ENCODE measurements at places on chromosomes 12 and 14. TPM values are rescaled to one million over a fixed set of nuclear protein-coding genes. Genes with fewer than 3 reads are reported as not detected.

DNA sequence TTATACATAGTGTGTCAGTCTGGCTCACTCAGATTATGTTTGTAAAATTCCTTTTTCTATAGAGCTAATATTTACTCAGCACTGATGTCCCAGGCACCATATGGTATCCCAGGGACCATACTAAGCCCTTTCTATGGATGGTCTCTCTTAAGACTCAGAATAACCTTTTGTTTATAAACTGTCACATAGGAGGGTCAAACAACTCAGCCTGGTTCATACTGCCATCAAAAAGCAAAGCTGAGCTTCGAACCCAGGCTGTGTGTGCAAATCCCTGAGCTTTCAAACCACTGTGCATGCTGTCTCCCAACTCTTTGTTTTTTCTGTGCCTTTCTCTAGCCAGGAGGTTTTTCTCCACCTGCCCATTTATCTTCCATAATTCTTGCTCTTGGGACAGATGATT, 135.6 kb upstream of the ARHGAP5 start:
- no peak for DNase-seq
- H3K27me3 ChIP-seq: no peaks in the 10 kb centered on the region
- H3K4me3 ChIP-seq: no peak overlapping the region
- peaks cover 8% of the 10 kb centered on the region for H3K4me1 ChIP-seq

DNA sequence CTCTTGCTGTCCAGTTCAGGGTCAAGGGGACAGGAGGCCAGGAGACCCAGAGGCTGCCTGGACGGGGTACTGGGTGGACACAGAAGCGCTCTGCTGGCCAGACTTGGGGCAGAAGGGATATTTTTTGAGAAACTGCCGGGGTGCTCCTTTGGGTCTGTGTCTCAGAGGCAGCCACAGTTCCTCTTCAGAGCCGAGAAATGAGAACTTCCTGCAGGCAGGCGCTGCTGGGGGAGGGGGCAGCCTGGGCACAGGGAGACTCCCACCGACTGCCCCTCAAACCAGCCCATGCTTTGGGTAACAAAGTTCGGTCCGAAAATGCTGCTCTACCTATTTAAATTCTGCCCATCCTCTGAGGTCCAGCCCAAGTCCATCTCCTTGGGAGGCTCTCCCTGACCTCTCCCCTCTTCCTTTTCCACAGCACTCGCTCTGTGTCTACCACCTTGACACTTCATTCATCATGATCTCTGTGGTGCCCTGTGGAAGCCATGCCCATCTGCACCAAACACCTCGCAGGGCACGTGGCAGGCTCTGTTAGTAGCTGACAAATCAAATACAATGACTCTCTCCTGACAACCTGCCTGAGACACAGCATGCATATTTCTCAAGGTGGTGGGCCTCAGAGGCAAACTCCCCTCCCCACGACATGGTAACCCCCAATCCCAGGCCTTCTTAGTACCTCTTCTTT, 16.4 kb downstream of the HDAC7 start:
- H3K27me3 ChIP-seq: no peaks in the 10 kb centered on the region
- H3K36me3 ChIP-seq: no peaks in the 10 kb centered on the region
- peaks cover 85% of the 10 kb centered on the region for H3K4me1 ChIP-seq
- DNase-seq: no peak
- H3K27ac ChIP-seq: peak overlapping the region; percentile 72
- no peak overlapping the region for H3K4me3 ChIP-seq

DNA sequence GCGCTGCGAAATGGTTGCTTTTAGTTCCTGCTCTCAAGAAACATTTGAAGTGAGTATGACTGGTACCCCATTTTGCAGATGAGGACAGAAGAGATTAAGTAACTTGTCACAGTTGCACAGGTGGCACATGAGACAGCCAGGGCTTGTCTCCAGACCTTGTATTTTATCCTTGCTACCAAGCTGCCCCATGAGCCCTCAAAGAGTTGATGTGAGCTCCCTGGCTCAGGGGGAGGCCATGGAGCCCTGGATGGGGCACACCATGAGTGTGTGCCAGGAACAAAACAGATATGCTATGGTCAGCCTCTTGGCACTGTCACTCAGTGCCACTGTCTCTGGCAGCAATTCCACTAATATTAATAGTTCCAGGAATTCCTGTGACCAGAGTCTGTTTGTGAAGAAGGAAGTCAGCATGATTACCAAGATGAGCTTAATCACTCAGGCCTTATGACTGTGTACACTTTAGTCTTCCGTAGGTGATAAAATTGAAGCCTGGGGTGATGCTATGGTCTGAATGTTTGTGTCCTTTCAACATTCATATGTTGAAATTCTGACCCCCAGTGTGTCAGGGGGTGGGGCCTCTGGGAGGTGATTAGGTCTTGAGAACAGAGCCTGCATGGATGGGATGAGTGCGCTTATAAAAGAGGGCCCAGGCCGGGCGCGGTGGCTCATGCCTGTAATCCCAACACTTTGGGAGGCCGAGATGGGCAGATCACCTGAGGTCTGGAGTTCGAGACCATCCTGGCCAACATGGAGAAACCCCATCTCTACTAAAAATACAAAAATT, 806.8 kb downstream of the AACS start:
- H3K27ac ChIP-seq: no peak overlapping the region
- no peak for DNase-seq
- H3K4me1 ChIP-seq: no peaks in the 10 kb centered on the region
- no peaks in the 10 kb centered on the region for H3K27me3 ChIP-seq

DNA sequence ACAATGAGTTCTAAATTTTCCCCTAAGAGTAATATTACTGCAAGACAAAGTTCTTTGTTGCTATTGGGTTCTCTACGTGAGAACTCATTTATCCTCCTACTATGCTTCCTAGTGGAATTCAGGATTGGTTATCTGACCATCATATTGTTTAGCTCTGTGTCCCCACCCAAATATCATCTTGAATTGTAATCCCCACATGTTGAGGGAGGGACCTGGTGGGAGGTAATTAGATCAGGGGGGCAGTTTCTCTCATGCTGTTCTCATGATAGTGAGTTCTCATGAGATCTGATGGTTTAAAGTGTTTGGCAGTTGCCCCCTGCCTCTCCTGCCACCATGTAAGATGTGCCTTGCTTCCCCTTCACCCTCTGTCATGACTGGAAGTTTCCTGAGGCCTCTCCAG, 36.6 kb downstream of the GLIPR1L2 start:
- H3K36me3 ChIP-seq: no peaks in the 10 kb centered on the region
- no peaks in the 10 kb centered on the region for H3K27me3 ChIP-seq
- no peaks in the 10 kb centered on the region for H3K4me1 ChIP-seq
- no peak overlapping the region for H3K27ac ChIP-seq

The NDRG2 gene
- 144 TPM for total RNA-seq

The TMEM30B gene
- total RNA-seq: 141 TPM

DNA sequence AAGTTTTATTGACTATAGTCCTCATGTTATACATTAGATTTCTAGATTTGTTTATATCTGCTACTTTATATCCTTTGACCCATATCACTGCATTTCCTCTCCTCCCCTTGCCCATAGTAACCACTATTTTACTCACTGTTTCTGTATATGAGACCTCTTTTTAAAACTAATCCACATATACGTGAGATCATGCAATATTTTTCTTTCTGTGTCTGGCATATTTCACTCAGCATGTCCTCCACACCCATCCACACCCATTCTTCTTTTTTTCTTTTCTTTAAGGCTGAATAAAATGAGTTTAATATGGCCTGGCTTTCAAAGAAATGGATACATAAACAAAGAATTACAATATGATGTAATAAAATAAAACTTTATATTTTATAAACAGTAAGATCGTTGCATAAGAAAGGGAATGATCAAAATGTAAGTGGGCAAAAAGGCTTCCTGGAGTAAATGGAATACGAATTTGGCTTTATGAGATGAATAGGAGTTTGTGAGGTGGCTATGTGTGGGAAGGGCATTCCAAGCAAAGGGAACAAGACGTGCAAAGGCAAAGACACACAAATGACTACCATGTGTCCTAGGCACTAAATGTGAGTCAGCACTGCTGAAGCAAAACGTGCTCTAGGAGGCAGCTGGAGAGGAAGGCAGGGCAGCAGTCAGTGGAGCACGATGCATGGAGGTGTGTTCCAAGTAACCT, 53.2 kb upstream of the HIF1A start:
- peak overlapping the region; percentile 52 for H3K27ac ChIP-seq
- H3K27me3 ChIP-seq: no peaks in the 10 kb centered on the region
- no peaks in the 10 kb centered on the region for H3K36me3 ChIP-seq
- no peak overlapping the region for H3K4me3 ChIP-seq

- no peak overlapping the region for H3K4me3 ChIP-seq
- no peak for DNase-seq
- H3K36me3 ChIP-seq: no peaks in the 10 kb centered on the region
- no peaks in the 10 kb centered on the region for H3K27me3 ChIP-seq
- no peaks in the 10 kb centered on the region for H3K4me1 ChIP-seq
Observed at GRCh38 chr12:118866346-118866745, 115.0 kb upstream of the SRRM4 start.

DNA sequence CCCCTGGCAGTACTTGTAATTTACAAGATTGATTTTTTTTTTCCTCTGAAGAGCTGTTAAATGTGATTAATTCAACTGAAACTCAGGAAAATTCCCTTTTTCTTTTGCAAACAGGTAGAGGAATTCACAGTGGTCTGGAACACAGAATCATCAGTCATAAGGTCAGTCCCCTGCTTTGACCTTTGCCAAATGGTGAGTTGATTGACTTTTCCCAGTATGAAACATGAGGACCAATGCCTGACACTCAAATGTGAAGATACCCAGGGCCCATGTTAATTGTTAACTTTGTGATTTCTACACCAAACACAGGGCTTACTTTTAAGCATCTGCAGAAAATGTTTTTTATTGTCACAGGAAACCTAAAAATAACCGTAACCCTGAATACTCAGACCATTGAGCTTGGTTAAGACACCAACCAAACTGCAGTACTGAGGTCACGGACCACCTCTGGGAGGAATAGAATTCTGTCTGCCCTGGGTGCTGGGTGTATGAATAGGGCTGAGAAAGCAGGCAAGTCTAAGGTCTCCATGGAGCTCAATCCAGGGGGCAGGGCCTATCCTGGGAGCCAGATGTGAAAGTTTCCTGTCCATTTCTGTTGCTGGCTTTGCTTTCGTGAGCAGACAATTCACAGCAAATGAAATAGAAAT, 192.4 kb downstream of the TMX1 start:
- H3K27ac ChIP-seq: no peak overlapping the region
- H3K4me1 ChIP-seq: no peaks in the 10 kb centered on the region
- no peaks in the 10 kb centered on the region for H3K27me3 ChIP-seq
- H3K36me3 ChIP-seq: no peaks in the 10 kb centered on the region

GRCh38 chr12:115354007-115354890, 670.3 kb upstream of the TBX3 start:
- peak overlapping the region; percentile 56 for H3K27ac ChIP-seq
- H3K4me3 ChIP-seq: peak overlapping the region; percentile 21
- H3K36me3 ChIP-seq: no peaks in the 10 kb centered on the region

- peaks cover 5% of the 10 kb centered on the region for H3K27me3 ChIP-seq
- H3K4me3 ChIP-seq: no peak overlapping the region
- H3K36me3 ChIP-seq: no peaks in the 10 kb centered on the region
Observed at GRCh38 chr14:104319491-104320241, 181.3 kb downstream of the KIF26A start.

The HSPA2 gene
- 61.5 TPM for total RNA-seq

DNA sequence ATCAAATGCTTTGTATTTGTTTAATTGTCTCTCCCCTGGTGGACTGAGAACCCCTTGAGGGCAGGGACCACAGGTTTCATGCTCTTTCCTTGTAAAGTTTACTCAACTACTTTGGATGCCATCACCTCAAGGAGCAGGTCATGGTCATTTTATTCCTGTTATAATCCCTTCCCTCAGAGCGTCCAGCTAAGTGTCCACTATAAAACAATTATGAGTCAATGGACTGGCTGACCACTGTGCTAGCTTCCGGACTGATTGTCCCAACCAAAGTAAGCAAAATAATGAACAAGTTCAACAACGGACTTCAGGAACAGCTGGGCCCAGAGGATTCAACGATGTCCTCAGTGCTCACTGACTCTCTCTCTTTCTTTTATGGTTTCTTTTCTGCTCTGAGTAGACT, 18.2 kb downstream of the AK7 start:
- DNase-seq: no peak
- H3K36me3 ChIP-seq: no peaks in the 10 kb centered on the region
- no peak overlapping the region for H3K27ac ChIP-seq
- H3K4me1 ChIP-seq: no peaks in the 10 kb centered on the region

The KRT4 gene
- not detected for total RNA-seq

The A2ML1 gene
- not detected for total RNA-seq

- H3K4me1 ChIP-seq: no peaks in the 10 kb centered on the region
- H3K4me3 ChIP-seq: no peak overlapping the region
- no peak for DNase-seq
- no peaks in the 10 kb centered on the region for H3K36me3 ChIP-seq
- H3K27ac ChIP-seq: no peak overlapping the region
Observed at GRCh38 chr12:90575995-90576394, 379.0 kb downstream of the CCER1 start.

The FAM177A1 gene
- 155 TPM for total RNA-seq

DNA sequence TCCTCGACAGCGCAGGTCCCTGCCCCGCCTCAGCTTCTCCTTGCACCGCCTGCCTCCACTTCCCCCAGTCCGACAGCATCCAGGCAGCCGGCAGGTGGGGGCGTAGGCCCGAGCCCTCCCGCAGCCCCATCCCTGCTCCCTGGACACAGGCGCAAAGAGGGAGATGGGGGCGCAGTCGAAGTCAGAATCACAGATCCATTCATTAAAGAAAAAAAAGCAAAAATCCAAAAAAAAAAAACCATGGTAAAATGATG, 41.2 kb downstream of the RFLNA start:
- H3K36me3 ChIP-seq: peaks cover 55% of the 10 kb centered on the region
- DNase-seq: no peak
- no peak overlapping the region for H3K27ac ChIP-seq
- no peak overlapping the region for H3K4me3 ChIP-seq
- no peaks in the 10 kb centered on the region for H3K4me1 ChIP-seq

- no peaks in the 10 kb centered on the region for H3K36me3 ChIP-seq
- no peak for DNase-seq
- no peak overlapping the region for H3K4me3 ChIP-seq
- peaks cover 8% of the 10 kb centered on the region for H3K4me1 ChIP-seq
Observed at GRCh38 chr12:96248136-96248931, 54.2 kb downstream of the ELK3 start.

DNA sequence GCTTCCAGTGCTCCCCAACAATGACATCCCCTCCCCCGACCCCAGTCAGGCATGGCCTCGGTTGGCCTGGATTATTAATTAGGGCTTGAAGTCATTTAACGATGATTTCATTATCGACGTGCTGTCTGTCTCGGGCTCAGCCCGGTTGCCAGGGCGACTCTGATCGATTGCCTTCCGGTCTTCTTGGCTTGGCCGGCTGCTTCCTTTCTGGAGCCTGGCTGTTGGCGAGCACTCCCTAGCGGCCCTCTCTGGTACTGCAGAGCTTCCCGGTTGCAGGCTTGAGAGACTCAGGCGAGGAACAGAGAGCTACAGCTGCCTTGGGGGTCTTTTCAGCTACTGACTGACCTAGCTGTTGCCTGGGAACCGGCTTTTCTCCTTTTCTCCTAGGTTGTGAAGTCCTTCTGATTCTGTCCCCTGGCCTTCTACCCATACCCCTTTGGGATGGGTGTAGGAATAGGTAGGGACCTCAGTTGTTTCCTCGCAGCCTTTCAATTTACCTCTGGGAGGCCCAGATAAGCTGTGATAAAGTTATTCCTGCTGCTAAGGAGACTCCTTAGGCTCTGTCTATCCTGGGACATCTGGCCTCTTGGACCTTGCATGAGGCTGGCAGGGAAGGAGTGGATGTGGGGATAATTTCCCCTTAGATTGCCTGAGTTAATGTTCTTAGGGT, 5.5 kb upstream of the CISTR start:
- no peak overlapping the region for H3K27ac ChIP-seq
- peaks cover 95% of the 10 kb centered on the region for H3K27me3 ChIP-seq
- no peak overlapping the region for H3K4me3 ChIP-seq
- peak; percentile 82 for DNase-seq
- no peaks in the 10 kb centered on the region for H3K36me3 ChIP-seq
- H3K4me1 ChIP-seq: peaks cover 9% of the 10 kb centered on the region

GRCh38 chr12:76643438-76643837, 83.9 kb upstream of the OSBPL8 start:
- no peaks in the 10 kb centered on the region for H3K27me3 ChIP-seq
- H3K36me3 ChIP-seq: no peaks in the 10 kb centered on the region
- no peak for DNase-seq
- no peak overlapping the region for H3K4me3 ChIP-seq
- no peak overlapping the region for H3K27ac ChIP-seq
- H3K4me1 ChIP-seq: no peaks in the 10 kb centered on the region
